ENCODE measurements at places on chromosomes 12 and 14.

DNA sequence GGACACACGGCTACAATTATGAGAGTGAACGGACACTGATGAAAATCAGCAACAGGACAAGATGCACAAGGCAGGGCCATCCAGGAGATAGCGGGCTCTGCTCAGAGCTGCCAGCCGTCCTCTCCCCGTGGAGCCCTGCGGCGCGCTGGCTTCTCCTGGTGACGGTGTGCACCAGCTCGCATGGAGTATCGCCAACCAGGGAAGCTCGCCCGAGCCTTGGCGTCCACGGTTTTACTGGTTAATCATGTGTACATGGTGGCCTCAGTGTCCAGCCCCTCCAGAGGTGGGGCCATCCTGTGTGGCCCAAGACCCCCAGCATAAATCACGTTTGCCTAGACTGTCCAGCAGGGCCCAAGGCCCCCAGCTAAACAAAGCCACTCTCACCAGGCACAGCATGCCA, 31.2 kb upstream of the DYNC1H1 start:
- DNase-seq = no peak

GRCh38 chr12:50240096-50240791, 43.1 kb downstream of the LIMA1 start:
- DNase-seq = no peak

DNA sequence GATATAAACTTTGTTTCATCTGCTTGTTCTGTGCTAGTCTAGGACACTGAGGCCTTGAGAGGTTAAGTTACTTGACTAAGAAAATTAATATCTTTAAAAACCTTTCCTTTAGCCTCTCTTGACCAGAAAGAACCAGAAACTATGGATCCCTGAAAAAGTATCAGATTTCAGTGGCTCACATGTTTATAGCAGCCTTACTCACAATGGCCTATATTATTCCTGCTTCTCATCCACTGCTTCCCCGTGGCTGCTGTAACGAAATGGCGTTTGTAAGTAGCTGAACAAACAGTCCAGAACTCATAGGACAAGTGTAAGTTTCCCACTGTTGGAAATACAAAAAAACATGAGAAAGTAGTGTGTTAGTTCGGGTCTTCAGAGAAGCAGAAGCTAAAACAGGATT, 3.2 kb upstream of the PYGL start:
- DNase-seq = no peak

- DNase-seq = no peak
These were observed 37.1 kb upstream of the KITLG start for GRCh38 chr12:88617352-88617751.

GRCh38 chr14:95557832-95558231, 23.0 kb downstream of the GLRX5 start:
- DNase-seq = no peak

DNA sequence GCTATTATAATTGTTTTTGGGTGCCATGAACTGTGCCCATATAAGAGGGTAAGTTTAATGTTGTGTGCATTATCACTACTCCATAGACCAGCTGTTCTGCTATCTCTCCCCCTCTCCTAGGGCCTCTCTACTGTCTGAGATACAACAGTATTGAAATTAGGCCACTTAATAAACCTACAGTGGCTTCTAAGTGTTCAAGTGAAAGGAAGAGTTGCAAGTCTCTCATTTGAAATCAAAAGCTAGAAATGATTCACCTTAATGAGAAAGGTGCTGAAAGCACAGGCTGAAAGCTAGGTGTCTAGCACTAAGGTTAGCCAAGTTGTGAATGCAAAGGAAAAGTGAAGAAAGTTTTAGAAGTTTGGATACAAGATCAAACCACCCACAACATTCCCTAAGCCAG, 168.0 kb downstream of the SLC16A7 start:
- no peak for DNase-seq

GRCh38 chr14:88026890-88027289, 22.0 kb downstream of the GPR65 start:
- no peak for DNase-seq

DNA sequence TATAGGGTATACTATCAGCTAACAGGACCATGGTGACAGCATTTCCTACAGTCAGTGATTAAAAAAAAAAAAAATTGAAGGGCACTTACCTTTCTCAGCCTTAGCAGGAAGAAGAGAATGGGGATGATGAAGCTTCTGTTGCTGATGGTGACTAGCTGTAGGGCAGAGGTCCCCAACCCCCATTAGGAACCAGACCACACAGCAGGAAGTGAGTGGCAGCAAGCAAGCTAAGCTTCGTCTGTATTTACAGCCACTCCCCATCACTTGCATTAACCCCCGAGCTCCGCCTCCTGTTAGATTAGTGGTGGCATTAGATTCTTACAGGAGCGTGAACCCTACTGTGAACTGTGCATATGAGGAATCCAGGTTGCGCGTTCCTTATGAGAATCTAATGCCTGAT, 91.3 kb upstream of the USP44 start:
- DNase-seq = no peak

GRCh38 chr12:68458866-68459265, 126.7 kb upstream of the MDM1 start:
- DNase-seq = no peak

DNA sequence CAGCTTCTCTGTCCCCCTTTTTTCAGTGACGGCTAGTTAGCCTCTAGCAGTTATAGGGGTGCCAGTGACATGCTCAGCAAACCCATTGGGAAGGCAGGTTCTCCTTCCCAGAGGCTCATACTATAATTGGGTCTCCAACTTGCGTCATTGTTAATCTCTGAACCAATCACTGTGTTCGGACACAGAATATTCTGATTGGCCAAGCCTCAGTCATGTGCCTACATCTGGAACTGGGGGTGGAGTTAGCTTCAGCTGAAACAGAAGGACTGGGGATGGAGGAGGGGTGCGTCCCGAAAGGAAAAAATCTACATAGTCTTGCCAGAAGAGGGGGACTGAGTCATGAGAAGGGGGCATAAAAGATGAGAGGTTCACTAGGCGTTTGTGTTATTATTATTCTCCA, 165.6 kb downstream of the SUDS3 start:
- DNase-seq = no peak

- DNase-seq = no peak
These were observed 16.5 kb downstream of the PRKCH start for GRCh38 chr14:61337893-61338292.

GRCh38 chr14:73714656-73715081, 485 bp upstream of the PNMA1 start:
- no peak for DNase-seq

GRCh38 chr14:105382343-105383082, 15.8 kb upstream of the TEX22 start:
- DNase-seq = no peak

DNA sequence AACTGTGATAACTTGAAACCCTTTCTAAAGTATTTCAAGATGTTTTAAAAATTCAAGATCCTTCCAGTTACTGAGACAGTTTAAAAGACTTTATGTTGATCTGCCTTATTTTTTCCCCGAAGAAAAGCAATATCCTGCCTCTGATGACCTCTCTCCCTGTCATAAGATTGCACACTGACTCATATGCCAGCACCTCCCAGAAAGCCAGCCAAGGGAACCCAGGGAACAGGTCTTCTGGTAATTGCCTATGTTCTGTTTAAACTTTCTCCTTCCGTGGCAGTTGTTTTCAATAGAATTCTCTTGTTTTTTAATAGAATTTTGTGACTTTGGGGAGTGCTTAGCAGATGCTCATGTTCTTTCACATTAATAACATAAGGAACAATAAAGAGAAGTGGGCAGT, 300.2 kb upstream of the PRKD1 start:
- DNase-seq = no peak

- no peak for DNase-seq
These were observed 67.3 kb downstream of the KCNK10 start for GRCh38 chr14:88255798-88256197.

DNA sequence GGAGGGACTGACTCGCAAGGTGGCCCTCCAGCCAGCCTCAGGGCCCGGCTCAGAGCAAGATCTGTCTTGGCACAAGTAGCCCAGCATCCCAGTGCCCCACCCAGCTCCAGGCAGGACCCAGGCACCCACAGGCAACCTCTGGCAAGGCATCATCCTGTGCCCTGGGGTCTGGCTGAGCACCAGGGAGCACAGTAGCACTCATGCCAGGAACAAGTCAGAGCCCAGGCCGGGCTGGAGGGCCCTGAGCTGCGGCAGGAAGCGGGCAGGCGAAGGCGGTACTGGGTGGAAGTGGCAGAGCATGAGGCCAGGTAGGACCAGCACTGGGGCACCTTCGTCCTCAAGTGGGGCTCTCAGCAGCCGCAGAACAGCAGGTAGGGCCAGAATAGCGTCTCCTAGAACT, 5.2 kb upstream of the DIO3 start:
- DNase-seq = no peak

DNA sequence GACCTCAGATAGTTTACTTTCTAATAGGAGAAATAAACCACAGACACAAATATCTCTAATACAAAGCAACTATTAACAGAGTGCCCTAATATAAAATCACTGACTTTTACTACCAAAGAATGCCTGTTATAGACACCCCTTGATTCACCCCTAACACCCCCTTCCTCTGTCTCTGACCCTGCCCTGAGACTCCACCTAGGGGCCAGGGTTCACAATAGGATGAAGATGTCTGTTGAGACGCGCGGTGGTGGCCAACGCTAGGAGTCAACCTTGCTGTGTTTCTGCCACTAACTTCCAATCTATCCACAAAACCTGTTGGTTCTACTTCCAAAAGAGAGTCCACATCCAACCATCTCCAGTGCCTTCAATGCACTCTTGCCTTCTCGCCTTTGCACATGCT, 10.9 kb upstream of the TC2N start:
- no peak for DNase-seq

GRCh38 chr12:53338017-53338416, 1.9 kb upstream of the SP7 start:
- no peak for DNase-seq

GRCh38 chr14:87082917-87083316, 910.1 kb downstream of the GALC start:
- DNase-seq = no peak

GRCh38 chr12:106519607-106520021, 63.2 kb upstream of the RFX4 start:
- no peak for DNase-seq

DNA sequence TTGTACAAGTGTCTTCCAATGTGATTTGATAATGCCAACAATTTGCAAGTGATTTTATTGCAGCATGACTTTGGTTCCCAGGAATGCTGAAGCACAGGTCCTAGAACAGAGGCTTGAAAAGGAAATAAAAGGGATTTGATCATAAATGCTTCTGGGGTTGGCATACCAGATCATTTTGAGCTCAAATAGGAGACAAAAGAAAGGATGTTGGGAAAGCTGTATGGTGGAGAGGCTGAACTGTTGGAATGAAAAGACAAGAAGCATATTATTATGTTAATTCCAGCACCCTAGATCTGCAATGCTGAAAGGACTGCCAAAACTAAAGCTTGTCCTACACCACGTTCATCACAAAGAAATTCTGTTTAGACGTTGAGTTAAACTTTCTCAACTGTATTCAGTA, 143.1 kb downstream of the BICD1 start:
- DNase-seq = no peak

DNA sequence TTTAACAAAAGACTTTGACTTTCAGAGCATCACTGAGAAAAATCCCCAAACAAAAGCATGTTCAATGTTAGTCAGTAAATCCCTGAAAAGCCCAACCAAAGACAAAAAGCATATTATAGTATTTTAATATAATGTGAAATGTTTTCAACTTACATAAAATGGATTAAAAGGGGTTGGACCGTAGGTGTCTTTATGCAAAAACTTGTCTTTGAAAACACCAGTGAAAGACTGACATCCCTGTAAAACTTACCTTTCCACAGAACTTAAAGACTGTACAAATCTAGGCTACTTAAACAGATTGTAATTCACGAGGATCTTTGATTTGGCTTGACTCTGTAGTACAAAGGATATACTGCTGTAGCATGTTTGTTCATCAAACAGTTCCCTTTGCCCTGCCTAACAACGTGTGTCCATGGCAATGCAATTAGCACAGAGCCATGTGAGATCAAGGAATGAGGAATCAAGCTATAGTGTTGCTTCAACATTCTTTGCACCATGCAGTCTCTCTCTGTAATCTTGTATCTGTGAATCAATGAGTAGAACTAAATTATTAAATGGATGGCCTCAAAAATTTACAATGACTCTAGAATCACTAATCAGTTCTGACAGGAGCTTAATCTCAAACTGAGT, 138.5 kb upstream of the SYT1 start:
- no peak for DNase-seq

- DNase-seq = peak; percentile 64
These were observed 29.2 kb downstream of the FOS start for GRCh38 chr14:75307700-75308379.

DNA sequence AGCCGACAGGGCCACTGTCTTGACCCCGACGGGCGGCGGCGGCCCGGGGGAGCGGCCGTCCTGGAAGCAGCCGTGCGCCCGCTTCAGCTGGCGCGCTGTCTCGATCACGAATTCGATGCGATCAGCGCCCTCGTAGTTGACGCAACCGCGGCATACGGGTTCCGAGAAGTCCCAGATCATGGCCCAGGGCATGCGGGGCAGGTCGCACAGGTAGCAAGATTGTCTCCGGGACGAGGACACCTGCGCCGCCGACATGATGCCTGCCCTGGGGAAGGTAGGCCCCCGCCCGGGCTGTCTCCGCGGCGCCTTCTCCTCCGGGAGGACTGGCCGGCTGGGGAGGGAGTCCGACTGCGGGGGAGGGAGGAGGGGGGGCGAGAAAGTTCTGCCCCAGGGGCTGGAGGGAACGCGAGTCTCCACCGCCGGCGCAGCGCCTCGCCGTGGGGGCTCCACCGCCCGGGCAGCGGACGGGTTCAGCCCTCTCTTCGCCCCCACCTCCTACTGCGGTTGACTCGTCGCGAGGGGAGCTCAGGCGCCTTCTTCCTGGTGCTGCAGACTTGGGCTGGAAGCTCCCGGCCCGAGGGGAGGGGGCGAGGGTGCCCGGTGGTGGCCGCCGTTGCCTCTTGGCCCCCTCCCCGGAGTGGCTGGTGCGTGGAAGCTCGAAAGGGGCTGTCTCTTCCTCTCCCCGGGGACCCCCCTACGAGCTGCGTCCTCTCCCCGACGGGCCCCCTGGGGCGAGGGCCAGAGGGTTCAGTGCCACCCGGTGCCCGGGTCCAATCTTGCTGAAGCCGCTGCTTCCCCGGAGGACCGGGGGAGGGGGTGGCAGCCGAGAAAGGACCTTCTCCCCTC, 747 bp downstream of the IRF2BPL start:
- peak; percentile 14 for DNase-seq

- no peak for DNase-seq
These were observed 403.3 kb upstream of the PRICKLE1 start for GRCh38 chr12:42992826-42993225.

DNA sequence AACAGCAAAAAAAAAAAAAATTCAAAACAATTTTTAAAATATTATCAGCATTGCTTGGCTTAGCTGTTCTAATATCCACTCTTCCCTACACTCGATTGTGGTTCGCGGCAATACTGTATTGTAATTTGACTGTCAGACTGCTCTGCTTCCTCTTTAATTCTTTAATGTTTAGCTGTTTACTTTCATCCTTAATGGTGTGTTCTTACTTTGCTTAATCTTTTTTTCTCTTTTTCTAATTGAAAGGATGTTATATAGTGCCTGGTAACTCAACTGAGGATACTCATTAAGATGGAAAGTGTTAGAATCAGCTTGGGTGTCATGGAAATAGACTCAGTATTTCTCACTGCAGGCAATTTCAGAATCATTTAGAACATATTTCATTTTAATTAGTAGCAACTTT, 2.0 kb downstream of the ANO4 start:
- DNase-seq = no peak
